ENCODE measurements at places on chromosomes 3 and 15.

GRCh38 chr3:49656541-49657112, 17.5 kb upstream of the APEH start:
- no peak for DNase-seq

- DNase-seq = no peak
These were observed 229.7 kb upstream of the TBL1XR1 start for GRCh38 chr3:177426878-177427495.

- no peak for DNase-seq
These were observed 124.0 kb downstream of the NTRK3 start for GRCh38 chr15:88132499-88132898.

GRCh38 chr15:99440029-99440428, 125.8 kb upstream of the MEF2A start:
- DNase-seq = no peak

DNA sequence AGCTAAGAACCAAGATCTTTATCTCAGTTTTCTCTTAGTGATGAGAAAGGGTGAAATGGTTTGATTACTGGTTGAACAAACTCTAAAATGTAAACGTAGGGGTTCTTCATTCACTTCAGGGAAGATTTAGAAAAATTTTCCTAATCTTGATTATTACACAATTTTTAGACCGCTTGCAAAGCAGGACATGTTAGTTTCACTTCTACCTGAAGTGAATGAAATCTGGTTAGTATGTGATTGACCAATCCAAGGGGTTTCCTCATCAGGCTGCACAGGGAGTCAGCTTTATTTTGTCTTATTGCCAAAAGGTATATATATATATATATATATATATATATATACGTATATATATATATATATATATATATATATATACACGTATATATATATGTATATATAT, 740.4 kb downstream of the TUSC7 start:
- no peak for DNase-seq

DNA sequence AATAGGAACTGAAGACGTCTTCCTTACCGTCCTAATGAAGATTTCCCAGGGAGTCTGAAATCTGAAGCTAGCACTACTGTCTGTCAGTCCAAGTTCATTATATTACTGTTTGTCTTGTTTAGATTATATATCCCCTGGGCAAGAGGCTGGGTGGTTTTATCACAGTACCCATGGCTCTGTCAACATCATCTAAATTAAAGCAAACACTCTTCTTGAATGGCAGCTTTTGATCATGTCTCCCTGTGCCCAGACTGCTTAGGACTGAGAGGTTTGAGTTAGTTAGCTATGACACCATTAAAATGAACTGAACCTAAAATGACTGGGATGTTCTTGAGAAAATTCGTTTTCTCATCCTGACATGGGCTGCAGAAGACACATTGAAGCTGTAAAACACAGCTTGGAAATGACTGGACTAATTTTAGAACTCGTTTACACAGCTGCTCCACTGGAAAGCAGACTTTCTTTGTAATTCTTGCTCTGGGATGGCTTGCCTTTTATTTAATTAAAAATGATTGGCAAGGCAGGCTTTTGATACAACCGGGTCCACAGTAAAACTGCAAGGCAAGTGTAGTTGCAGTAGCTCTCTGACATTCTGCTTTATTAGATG, 243.5 kb downstream of the MFSD1 start:
- DNase-seq = no peak

- DNase-seq = no peak
These were observed 97.3 kb downstream of the NR1D2 start for GRCh38 chr3:24042174-24043059.

DNA sequence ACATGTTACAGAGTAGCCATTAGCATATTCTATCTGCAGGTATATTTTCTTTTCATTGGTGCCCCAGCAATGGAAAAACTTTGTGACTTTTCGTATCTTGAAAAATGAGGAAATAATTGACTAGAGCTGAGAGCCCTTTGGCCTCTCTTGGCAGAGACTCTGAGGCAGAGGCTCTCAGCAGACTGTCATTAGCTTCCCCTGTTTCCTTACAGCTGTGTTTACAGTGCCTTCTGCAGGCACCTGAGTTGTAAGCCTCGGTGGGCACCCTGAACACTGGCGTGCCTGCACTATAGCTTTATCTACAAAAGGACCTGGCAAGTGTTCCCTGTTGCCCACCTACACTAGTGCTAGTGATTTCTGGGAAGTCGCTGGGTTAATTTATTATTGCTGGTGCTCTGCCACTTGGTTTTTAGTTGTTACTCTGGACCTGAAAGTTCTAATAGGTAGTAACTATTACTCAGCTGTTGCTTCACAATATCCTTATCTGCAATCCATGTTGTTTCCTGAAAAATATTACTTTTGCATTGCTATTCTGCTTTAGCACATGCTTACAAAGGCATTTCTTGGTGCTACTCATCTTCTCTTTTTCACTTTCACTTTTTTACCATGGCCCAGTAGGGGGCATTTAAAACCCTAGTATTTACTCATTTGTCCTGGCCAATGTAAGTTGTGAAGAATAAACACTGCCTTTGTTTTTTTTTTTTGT, 7.8 kb upstream of the GPR171 start:
- no peak for DNase-seq

- no peak for DNase-seq
These were observed 30.4 kb downstream of the OXNAD1 start for GRCh38 chr3:16295298-16295890.

GRCh38 chr15:52709187-52709981, 30.2 kb upstream of the ATOSA start:
- peak; percentile 33 for DNase-seq

GRCh38 chr3:101453961-101454360, 59.1 kb downstream of the SENP7 start:
- DNase-seq = no peak

Data from NT2/D1 (cell line).